ENCODE measurements at places on chromosomes 7 and 10.

DNA sequence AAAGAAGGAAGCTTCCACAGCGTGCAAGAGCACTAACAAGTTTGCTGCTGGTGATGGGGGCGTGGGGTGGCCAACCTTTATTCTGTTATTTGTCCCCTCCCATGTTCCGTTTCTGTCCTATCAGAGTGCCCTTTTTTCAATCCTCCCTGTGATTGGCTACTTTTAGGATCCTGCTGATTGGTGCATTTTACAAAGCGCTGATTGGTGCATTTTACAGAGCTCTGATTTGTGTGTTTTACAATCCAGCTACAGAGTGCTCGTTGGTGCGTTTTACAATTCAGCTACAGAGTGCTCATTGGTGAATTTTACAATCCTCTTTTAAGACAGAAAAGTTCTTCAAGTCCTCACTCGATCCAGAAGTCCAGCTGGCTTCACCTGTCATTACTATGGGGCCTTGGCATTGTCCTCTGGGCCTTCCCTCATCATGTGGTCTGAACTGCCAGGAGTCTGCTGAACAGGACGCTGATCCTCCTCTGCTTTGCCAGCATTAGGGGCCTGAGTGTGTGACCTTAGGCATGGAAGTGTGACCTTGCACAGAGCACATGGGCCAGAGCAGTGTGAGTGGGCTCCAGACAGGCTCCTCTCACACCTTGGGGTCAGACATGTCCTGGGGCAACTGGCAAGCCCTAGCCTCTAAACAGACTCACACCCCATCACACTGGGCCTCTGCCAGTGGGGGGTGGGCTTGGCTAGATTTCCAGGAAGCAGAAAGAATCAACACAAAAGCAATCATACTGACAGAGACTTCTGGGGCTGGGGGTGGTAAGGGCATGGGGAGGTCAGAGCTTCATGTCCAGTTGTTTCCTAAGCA is 167.4 kb downstream of the PTPN20 start:
- no peak for DNase-seq

DNA sequence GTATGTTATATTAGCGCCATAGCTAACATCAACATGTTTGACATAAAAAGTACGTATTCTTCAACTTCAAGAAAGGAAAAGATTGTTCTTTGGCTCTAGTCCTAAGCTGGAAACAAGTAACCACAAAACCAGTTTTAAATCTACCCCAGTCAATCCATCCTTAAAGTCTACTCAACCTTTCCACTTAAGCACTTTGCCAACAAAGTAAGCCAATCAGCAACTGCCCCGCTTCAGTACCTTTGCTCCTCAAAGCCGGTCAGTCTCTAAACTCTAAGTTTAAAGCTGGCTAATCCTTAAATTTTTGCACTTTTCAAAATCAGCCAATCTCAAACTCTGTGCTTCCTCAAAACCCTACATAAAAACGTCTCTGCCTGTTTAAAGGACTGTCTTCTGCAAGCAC is 8.1 kb downstream of the ZNF438 start:
- DNase-seq: no peak

GRCh38 chr7:92330835-92331438 is 85.2 kb downstream of the ANKIB1 start:
- DNase-seq: no peak

DNA sequence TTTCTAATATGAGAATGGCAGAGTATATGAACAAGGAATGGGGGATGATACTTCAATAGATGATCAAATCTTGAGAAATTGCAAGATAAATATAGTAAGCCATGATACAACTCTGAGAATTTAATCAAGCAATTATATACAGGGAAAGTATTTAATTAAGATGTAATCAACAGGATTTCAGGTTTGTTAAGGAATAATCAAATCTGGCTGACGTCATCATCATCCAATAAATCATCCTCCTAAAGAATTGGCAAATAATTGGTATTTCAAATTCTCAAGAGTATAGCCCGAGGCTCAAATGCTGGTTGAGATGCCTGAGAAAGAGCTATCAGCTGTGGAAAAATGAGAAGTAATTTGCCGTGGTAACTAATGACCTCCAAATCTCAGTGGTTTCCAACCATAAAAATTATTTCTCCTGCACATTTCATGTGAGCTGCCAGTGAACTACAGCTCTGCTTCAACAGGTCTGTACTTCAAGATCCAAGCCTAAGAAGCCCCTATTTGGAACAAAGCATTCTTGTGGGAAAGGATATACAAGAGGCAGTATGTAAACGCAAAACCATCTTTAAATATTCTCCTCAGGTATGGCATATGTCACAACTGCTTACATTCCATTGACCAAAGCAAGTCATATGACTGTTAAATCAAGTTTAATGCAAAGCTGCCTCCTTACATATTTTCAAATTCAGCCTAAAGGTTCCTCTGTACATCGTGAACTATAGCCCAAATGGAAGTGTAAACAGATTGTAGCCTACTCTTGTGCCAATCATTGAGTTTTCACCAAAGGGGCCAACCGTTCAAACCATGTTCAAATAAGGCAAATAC is 503.0 kb downstream of the KIF20B start:
- DNase-seq: no peak

DNA sequence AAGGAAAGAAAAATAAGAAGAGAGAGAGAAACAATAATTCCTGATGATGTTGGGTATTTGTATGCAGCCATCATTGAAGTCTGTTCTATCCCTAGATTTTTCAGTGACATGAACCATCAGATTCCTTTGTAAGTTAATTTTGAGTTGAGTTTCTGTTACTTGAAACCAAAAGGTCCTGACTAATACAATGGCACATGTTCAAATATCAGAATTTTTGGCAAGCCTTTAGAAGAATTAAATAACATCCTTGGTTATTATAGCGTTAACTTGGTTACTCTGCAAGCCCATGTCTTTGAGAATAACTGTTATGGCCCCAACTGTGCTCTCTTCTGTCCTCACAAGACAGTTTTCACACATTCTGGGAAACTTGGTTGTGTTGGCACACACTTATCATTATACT is 66.5 kb downstream of the SYPL1 start:
- no peak for DNase-seq

DNA sequence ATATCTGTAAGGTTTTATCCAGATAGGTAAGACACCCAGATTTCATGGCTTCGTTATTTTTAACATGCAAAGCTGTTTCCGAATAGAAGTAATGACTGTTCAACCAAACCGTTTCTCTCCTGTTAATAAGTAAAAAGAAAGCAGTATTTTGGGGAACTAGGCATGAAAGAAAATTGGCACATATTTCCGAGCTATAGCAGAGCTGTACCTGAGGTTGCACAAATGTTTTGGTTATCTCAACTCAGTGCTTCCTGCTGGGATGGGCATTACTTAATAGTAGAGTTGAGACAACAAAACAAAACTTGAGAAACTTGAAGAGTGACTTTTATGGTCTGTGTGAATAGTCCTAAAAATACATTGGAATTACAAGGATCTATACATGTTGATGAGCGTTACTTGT is 564.3 kb upstream of the SORCS1 start:
- no peak for DNase-seq

DNA sequence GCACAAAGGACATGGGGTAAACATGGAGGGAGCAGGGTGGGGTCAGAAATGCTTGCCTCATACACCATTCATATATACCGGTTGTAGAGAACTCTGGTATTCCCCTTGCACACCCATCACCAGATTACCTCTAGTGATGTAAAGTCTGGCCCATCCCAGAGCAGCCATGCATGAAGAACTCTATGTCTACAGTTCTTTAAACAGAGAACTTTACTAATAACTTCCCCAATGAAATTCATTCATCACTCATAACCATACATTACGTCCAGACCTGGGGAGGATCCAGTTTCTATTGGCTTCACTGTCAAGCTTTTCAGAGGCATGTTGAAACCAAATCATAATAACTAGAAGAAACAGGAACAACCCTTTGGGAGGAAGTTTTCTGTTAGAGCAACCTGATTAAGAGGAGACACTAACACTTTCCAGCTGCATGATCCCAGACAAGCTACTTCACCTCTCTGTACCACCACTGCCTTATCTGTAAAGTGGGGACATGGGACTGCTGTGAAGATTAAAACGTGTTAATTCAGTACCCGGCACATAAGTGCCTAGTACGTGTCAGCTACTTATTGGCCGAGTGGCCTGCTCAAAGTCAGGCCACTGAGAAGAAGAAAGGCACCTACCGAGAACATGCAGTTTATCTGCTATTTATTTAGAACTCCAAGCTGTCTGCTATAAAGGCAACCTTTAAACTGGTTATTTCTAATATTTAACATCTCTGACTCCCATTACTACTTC is 59.7 kb downstream of the IGF2BP3 start:
- no peak for DNase-seq

DNA sequence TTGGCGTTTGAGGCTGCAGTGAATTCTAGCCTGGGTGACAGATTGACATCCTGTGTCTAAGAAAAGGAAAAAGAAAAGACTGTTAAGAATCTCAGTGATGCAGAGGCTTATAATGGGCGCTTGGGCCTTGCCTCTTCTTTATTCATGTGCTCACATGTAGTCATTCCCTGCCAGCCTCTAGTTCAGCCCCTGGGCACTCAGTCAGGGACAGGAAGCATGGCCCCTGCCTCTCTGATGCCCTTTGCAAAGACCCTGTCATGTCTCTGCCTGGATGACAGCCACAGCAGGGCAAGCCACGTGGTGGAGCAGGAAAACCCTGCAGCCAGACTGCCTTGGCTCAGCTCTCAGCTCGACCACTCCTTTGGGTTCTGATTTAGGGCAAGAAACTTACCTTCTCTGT is 368.9 kb downstream of the RPS24 start:
- no peak for DNase-seq

GRCh38 chr10:90642136-90642535 is 215.7 kb downstream of the HTR7 start:
- DNase-seq: no peak

- DNase-seq: no peak
Observed at GRCh38 chr10:44956226-44956625, 3.4 kb upstream of the RASSF4 start.

DNA sequence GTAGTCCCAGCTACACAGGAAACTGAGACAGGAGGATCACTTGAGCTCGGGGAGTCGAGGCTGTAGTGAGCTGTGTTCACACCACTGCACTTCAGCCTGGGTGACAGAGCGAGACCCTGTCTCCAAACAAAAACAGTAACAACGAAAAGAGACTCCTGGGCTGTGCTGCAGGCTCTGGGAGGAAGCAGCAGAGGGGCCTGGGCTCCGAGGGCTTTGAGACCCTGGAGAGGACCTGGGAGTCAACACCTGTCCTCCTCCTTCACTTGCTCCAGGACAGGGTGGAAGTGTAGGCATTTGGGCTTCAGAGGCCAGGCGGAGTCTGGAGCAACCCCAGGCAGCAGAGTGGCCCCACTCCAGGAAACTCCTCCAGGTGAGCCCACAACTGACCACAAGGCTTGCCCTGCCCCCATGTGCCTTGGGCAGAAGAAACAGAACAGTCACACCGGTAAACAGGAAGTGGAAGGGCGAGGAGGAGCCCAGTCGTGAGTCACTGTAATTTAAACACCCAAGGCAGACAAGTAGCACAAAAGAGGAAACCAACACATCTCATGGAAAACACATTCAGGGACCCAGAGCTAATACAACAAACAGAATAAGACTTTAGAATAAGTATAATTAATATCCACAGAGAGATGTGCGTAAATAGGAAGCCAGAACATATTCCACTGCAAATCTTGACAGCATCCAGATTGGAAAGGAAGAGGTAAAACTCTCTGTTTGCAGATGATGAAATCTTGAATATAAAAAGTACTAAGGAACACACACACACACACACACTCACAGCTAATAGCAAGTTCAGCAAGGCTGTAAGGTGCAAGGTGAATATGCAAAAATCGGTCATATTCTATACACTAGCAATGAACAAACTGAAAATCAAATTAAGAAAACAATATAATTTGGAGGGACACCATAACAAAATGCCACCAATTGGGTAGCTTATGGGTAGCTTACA is 20.5 kb upstream of the RASGEF1A start:
- no peak for DNase-seq

GRCh38 chr7:75743455-75743859 is 4.7 kb upstream of the HIP1 start:
- no peak for DNase-seq

- DNase-seq: no peak
Observed at GRCh38 chr7:87797395-87797794, 78.8 kb downstream of the SLC25A40 start.

- DNase-seq: peak; percentile 89
Observed at GRCh38 chr7:2886900-2887299, 42.8 kb upstream of the GNA12 start.

DNA sequence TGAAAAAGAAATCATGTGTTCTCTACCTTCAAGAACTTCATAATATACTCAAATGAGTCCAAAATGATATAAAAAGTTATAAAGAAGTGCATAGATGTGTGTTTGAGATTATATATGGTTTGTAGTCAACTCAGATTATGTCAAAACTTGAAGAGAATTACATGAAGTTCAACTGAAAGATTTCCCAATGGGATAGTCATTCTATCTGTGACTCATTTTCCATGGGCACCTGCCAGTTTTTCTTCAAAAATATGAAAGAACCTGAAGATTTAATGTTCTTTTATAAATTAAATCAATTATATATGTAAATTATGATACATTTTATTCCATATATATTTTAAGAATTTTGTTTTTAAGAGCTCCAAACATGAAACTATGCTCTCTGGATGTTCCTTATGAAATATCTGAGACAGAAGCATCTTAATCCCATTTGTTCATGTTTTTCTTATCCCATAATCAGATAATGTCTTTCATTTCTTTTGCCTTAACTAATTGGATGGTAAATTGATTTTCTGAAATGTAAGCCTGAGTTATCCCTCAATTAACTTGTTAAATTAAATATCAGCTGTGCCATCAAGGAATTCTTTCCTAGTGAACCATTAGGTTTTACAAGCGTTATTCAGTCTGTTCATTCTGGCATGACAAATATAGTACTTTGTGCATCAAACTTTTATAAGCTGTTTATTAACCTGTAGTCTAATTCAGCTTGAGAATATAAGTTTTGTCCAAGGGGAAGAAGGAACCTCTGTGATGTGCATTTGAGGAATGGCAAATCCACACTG is 387.1 kb downstream of the IPMK start:
- DNase-seq: no peak

DNA sequence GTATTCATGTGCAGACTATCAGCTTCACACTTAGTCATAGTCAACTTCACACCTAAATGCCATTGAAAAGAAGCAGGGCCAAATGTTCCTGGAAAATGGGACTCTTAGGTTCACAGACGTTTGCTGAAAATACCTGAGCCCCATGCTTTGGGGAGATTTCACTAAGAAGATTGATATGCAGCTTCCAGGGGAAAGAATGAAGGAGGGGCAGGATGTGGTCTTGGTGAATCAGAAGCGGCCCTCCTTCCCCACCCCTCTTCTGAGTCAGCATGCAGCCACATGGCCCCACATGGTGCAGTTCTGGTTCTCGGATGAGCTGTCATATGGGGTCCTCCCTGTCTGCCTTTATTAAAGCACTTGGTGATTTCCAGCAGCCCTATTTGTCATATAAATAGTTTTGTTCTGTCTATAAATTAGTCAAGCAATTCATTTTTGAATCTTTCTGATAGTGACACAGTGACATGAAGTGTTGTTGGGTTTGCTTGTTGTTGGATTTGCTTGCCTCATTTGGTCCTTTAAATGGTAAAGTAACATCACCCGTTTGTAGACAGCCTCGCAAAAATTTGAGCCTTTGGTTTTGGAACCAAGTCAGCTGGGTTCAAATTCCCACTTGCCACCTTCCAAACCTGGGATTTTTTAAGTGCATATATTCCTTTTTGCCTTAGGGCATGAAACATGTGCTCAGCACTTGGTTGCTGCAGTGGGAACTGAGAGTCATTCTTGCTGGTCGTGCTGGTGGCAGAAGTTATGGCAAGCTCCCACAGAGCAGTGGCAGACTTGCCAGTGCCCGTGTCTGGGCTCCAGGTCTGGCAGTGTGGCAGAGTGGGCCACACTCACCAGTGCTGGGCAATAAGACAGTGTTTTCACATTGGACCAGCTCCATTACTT is 68.1 kb upstream of the CDK6 start:
- DNase-seq: peak; percentile 28

GRCh38 chr10:104580774-104581675 is 60.1 kb upstream of the SORCS3 start:
- peak; percentile 85 for DNase-seq

All from iPS-NIHi11 (cell line).